ENCODE measurements at places on chromosomes 5 and 9.

- no peak for DNase-seq
These were observed 67.8 kb downstream of the AK8 start for GRCh38 chr9:132810314-132810713.

GRCh38 chr5:140998921-140999410 lies 32.7 kb downstream of the PCDHAC2 start:
- DNase-seq, result no peak

DNA sequence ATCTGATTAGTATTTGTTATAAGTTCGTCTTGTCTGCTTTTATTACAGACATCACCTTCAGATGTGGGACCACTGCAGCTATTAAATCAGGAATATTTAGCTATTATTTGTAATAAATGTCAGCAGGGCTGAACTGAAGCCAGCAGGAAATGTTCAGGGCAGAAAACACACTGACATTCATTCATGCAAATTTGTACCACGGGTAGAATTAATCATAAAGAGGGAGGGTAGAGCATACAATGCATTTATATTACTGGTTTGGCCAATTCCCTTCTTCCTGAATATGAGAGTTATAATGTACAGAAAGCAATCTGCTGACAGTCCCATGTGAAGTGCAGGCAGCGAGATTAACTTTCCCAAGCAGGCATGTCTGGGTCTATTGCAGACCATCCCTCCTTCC lies 117.3 kb upstream of the NUDT12 start:
- no peak for DNase-seq

DNA sequence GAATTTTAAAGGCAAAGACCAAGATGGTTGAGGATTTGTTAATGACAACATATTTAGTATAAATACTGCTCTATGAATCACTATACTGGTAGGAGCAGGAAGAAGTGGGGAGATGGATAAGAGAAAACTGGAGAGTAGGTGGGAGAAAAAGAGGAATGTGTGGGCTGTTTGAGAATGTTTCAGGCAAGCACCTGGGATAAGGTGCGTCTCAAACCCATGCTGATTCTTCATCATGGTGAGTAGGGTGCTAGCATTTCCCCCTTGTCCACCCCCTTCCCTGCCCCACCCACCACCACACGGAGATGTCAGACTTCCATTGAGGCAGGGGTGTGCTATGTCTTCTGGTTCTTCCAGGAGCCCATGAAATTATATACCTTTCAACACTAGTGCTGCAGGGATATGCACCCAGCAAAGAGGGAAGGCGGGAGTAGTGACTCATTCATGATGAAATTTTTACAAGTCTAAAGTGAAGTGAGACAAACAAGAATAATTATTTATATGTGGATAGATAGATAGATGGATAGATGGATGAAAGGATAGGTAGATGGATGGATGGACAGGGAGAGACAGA lies 54.3 kb downstream of the MTX3 start:
- no peak for DNase-seq

GRCh38 chr5:36337597-36337996 lies 35.9 kb upstream of the RANBP3L start:
- DNase-seq, result no peak

- no peak for DNase-seq
These were observed 92.8 kb downstream of the CDC42SE2 start for GRCh38 chr5:131356619-131357018.

DNA sequence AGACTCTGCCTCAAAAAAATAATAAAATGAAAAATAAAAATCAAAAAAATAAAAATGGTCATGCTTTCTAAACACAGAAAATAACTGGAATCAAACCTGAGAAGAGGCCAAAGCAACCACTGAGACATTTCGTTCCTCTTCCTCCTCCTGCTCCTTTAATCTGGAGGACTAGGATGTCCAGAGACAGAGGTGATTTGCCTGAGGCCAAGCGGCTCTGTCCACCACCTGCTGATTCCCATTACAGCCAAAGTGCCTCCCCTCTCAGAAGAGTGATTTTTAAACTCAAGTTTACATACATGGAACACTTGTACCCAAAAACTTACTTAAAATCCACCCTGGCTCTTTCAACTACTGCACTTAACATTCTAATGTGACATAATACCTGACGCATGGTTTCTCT lies 65.6 kb downstream of the TLE1 start:
- no peak for DNase-seq

GRCh38 chr9:111020594-111020993 lies 17.7 kb downstream of the LPAR1 start:
- DNase-seq, result no peak

DNA sequence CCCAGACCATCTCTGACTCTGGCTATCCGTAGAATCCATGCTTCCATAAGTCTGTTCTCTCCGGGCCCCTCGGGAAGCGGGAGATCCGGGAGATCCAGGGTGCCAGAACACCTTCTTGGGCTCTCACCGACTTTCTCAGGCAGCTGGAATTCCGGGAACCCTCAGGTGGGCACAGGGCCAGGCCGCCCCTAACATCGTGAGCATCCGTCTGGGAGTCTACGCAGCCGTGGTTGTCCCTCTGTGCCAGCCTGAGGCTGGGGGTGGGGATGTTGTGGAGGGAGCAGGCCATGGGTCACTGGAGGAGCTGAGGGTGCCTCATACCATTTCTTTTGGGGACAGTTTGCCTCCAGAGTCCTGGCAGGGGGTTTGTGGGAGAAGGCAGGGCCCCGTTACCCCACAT lies 92.3 kb upstream of the COL5A1 start:
- no peak for DNase-seq

DNA sequence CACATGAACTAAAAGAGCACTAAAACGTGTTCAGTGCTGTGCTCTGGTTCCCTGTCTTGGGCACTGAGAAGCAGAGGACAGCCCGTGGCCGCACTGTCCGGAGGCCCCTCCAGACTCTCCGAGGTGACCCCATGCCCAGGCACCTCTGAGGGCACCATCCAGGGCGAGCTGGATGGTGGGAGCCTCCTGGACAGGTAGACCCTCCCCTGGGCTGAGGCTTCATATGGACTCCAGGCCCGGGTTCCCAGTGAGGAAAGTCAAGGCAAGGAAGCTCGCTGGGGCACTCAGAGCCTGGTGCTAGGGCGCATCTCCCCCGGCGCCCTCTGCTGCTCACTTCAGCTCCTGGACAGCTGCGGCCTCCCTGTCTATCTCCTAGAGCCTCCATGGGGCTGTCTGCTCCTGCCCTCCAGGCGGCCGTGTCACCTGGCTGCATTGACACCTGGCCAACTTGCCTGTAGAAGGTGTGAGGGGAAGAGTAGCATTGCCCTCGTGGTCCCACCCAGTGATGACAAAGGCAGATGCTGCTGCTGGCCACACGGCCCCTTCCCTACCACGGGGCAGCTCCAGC lies 178.2 kb upstream of the IRX1 start:
- DNase-seq, result no peak

DNA sequence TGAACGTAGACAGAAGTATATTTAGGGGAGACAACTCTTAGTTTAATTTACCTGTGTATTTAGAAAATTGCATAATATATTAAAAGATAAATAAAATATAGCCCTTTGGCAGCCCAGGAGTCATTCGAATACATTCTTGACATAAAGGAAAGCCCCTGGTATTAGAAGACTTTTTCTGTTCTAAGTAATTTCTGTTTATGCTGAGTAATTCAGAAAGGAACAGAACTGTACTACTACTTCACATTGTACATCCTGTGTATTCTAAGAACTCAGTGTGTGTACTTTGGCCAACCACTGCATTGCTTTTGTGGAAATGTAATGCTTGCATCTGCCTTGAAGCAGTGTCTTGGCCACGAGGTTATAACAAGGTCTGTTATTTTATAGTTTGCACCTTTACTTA lies 136.4 kb downstream of the KDM4C start:
- DNase-seq, result no peak

DNA sequence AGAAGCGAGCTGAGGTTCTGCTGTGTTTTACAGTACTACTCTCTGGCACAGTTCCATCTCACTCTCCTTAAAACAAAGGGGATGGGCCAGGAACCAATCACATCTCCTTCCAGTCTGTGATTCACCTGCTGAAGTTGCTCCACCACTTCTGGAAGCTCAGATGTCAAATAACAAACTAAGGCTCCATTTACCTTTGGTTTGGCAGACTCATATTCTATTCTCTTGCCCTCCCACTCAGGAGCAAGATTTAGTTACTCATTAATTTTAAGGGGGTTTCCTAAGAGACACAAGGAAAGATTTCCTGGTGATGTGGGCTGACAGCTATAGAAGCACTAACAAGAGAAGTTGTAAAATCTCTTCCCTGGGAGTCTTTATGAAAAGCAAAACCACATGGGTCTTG lies 37.8 kb upstream of the KIF2A start:
- DNase-seq, result no peak

DNA sequence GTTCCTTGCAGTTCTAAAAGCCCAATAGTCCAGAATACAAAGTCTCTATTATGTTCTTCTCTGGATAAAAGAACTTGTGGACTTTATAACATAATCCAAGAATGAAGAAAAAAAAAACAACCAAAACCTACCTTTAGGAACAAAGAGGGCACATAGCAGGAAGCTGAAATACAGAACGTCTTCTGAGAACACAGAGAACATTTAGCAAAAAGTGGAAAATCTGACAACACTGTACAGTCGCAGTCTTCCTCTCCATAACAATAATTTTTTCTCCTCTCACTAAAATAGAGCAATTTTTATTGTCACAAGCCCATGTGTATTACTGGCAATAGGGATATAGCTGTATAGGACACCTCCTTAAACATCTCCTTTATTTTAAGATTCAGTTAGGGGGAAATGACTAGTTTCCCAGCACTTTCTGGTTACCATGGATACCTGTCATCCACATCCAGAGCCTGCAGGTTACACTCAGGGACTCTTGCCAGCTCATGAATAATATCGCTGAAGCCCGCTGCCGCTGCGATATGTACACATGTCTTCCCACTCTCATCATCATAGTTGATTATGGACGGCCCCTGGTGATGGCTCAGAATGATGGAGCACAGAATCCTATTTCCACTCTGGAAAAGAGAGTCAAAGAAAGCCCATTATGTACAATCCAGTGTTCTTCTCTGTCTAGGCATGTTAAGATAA lies 106.5 kb downstream of the ANKRD55 start:
- no peak for DNase-seq

- no peak for DNase-seq
These were observed 88.3 kb downstream of the RAPGEF1 start for GRCh38 chr9:131651599-131651998.

DNA sequence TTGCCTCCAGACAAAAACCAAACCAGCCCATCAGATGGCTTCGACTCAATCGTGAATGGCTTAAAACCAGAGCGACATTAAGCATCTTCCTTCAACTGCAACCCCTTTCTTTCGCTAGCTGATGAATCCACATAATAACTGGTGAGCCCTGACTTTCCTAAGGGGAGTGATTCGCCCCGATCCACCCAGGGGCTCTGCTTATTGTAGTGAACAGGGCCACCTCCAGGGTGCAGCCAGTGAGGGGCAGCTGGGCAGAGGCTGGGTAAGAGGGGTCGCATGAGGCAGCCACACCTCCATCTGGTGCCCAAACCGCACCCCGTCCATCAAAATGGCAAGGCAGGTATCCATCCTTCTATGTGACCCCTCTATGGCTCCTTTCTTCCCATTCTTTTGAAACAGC lies 38.0 kb downstream of the SLC35D2 start:
- no peak for DNase-seq

GRCh38 chr9:138099803-138100598 lies 222.4 kb downstream of the CACNA1B start:
- DNase-seq, result no peak

GRCh38 chr9:4879115-4879558 lies 86.4 kb downstream of the RCL1 start:
- DNase-seq, result no peak

- DNase-seq, result no peak
These were observed 387.0 kb upstream of the RFX3 start for GRCh38 chr9:3912817-3913216.

Measured in activated T-cell treated with anti-CD3 and anti-CD28 coated beads for 24 hours (primary cell).